NAMALWA (cell line): ENCODE measurements at places on chromosomes 7 and 10.

GRCh38 chr7:106294334-106294733 is 9.6 kb upstream of the NAMPT start:
- DNase-seq = peak; percentile 38

GRCh38 chr7:66913118-66914037 is 7.6 kb upstream of the TMEM248 start:
- no peak for DNase-seq

DNA sequence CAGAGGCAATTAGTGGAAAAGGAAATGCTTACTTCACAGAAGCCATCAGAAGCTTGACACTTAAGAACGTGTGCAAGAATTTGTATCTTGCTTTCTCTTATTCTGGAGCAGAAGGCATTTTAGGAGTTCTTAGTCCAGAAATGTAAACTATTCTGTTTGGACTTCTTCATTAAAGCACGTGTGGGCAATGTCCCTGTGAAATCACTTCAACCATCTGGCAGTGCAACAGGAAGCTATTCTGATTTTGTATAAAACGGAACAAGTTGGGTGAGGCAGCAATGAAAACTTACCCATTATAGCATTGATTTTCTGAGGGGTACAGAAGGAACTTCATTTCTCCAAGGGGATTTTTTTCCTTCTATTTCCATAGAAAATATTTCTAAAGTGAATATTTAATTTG is 21.3 kb upstream of the ARHGAP21 start:
- no peak for DNase-seq

GRCh38 chr7:40165216-40165615 is 30.4 kb downstream of the SUGCT start:
- DNase-seq = no peak

GRCh38 chr10:34231441-34232180 is 583.5 kb downstream of the PARD3 start:
- no peak for DNase-seq

- DNase-seq = no peak
Measured at GRCh38 chr10:131732631-131733127, 168.1 kb upstream of the PPP2R2D start.

DNA sequence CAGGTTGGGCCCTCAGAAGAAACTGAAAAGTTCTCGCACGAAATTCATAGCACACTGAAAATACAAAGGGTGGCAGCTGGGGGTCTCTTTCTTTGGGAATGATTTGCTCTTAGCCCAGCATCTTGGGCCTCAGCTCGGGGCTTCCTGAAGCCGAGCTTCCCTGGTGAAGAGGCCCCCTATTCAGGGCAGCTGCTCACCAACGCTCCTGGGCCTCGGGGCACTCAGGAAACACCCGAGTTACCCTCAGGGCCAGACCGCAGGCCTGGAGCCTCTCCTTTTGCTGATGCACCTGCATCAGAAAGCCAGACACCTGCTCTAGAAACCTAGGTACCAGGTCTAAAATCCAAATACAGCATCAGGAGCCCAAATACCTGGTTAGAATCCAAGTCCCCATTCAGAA is 85.5 kb downstream of the PTPRE start:
- DNase-seq = no peak

DNA sequence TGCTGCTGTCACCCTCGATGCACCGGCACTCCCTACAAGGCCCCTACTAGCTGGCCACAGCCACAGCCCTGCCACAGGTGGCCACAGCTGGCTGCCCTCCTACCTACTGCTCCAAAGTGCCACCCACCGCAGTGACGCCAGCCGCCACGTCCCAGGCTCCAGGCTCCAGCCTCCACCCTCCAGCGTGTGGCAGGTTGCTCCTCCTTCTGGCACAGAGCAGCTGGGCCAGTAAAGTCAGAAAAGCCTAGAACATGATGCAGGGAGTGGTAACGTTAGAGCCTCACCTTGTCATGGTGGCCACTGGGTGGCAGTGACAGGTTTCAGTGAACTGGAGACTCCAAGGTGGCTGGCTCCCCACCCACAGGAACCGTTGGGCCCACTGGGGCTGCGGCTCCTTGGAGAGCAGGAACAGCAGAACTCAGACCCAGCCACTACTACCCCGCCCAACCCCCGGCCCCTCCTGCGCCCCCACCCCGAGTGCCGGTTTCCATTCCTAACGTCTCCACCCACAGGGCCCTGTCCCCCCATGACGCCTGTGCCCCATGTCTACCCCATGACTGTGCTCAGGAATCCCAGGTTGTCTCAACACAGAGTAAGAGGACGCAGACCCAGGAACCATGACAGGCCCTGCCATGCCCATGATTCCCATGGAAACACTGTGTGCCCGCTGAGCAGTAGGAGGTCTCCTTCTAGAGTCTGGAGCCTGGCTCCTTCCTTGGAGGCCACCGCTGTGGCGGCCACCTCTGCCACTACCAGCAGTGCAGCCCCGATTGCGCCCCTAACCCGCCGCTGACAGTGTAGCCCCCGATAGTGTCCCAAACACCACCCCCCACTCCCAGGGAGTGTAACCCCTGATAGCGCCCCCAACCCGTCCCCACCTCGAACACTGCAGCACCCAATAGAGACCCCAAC is 52.3 kb upstream of the ZNF33B start:
- DNase-seq = peak; percentile 5

GRCh38 chr10:98377001-98377400 is 38.0 kb downstream of the PYROXD2 start:
- DNase-seq = no peak

GRCh38 chr7:4079956-4080355 is 602.1 kb upstream of the FOXK1 start:
- no peak for DNase-seq

- no peak for DNase-seq
Measured at GRCh38 chr7:114931656-114932011, 9.7 kb downstream of the MDFIC start.

DNA sequence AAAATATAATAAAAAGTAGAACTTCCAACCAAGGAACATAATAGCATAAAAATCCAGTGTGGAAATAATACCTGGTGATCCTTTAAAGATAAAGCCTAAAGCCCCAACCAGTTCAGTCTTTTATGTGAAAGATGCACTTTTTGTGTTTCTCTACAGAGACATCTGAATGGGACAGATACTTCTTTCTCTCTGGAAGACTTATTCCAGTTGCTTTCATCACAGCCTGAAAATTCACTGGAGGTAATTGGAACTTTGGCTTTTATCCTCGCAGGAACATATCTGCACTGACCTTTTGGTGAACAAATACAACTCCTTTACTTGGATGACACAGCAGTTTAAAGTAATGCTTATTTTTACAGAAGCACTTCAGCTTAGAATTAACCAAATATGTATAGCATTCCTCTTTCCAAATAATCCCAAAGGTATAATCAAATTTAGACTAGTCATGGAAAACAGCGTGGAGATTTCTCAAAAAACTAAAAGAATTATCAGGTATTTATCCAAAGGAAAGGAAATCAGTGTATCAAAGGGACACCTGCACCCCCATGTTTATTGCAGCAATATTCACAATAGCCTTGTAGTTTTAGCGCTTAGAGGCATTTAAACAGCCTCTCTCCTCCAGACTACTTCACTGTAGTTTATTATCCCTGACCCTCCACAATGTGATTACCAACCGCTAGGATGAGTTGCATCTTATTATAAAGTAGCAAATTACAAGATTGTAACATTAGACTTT is 16.8 kb downstream of the HNRNPA2B1 start:
- DNase-seq = peak; percentile 58

- no peak for DNase-seq
Measured at GRCh38 chr10:109374215-109374614, 549.1 kb downstream of the XPNPEP1 start.

DNA sequence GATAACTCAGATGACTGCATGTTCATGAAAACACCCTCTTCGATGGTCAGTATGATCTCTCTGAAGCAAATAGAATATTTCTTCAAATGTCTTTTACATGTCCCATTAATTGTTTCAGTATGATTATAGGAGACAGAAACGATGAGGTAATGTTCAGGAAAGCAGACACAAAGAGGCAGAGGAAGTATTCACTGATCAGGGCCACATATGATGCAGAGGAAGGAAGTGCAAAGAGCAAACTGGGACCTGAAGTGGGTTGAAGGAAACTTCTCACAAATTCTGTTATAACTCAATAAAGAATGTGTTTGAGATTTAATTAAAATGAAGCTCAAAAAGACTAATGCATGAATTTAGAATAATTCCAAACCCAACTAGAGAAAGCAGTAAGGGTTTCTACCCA is 70.5 kb downstream of the TES start:
- no peak for DNase-seq

- no peak for DNase-seq
Measured at GRCh38 chr10:70132098-70133029, at the start of gene AIFM2. AIFM2 (minus strand) TSS chr10:70132825; CDS start chr10:70124084, 8,741 bp downstream.

DNA sequence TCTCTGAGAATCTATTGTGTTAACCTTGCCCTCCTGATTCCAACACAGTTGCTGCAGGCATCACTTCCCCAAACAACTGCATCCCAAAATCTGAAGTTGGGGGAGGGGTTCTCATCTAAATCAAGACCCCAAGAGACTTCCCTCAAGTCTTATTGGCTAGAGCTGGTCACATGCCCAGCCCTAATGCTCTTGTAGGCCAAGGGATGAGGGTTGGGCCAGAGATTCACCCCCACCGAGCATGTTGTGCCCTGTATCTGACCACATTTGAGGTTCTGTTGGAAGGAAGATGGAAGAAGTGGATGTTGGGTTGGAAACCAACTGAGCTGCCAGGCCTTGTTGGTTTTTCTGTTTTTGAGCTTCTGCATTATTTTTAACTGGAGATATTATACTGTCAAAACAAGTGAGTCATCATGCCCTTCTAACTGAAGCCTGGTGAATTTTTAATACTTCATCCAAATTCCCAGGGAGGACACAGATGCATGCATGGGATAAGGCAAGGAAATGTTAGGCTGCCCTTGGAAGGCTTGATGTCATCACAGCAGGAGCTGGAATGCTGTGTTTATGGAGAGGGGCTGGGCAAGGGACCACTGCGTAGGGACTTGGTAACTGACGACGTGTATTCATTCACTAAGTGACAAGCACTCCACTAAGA is 68.6 kb upstream of the CACUL1 start:
- DNase-seq = no peak

DNA sequence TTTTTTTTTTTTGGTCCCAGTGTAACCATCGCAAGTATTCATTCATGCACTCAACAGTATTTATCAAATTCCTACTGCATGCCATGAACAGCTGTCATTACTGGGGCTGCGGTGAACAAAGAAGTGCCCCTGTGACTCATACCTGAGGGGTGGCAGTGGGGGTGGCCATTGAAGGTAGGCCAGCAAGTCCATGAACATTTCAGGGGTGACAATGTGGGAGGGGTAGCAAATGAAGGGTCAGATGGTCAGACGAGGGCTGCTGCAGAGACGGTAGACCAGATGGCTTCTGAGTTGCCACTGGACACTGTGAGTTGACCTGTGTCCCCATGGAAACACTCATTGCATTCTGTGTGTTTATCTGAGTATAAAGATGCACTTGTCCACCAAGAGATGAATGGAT is 92.5 kb upstream of the PITRM1 start:
- no peak for DNase-seq

- peak; percentile 46 for DNase-seq
Measured at GRCh38 chr7:106143711-106144337, 31.7 kb upstream of the SYPL1 start.

- DNase-seq = no peak
Measured at GRCh38 chr7:84138411-84138810, 56.2 kb downstream of the SEMA3A start.

GRCh38 chr10:75772153-75772887 is 340.9 kb downstream of the LRMDA start:
- peak; percentile 5 for DNase-seq

DNA sequence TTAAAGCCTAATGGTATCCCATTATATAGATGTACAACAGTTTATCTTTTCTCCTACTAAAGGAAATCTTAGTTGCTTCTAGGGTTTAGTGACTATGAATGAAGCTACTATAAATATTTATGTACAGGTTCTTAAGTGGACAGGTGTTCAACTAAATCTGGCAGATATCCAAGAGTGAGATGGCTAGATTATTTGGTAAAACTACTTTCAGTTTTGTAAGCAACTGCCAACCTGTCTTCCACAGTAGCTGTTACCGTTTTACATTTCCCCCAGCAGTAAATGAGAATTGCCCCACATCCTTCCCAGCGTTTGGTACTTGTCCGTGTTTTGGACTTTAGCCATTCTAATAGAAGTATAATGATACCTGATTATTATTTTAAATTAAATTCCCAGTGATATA is 144.9 kb upstream of the MAGI2 start:
- no peak for DNase-seq

- no peak for DNase-seq
Measured at GRCh38 chr10:86139066-86139657, 227.4 kb downstream of the GRID1 start.

- no peak for DNase-seq
Measured at GRCh38 chr7:94429153-94429552, 34.5 kb downstream of the COL1A2 start.

- DNase-seq = no peak
Measured at GRCh38 chr10:49740346-49741107, 21.6 kb downstream of the OGDHL start.

DNA sequence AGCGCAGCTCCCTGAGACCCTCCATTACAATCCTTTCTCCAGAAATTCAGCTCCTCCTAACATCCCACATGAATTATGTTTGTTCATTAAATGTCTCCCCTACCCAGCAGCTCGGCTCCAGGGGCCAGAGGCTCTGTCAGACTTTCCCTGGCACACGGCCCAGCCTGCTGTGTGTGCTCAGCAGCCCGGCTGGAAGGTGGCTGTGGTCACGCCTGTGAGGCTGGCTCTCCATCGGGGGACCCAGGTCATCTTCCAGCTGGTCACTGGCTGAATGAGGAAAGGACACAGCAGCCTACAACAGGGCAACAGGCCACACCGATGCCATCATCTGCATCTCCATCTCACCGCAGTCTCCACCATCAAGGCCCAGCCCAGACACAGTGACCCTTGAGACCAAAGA is 219.8 kb downstream of the MAD1L1 start:
- DNase-seq = no peak

DNA sequence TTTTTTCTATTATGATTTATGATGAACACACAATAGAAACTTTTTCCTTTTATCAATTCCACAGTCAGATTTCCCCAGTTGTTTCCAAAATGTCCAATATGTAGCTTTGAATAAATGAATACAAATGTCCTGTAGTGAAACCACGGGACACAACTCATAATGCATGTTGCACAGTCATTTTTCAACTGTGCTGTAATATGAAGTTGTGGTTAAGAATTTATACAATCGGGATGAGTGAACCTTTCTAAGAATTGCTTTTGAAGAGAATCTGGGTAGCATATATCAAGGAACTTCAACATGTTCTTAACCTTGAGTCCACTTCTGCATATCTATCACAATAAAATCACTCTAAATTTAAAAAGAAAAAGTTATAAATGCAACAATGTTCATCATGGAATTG is 14.6 kb upstream of the ST7 start:
- no peak for DNase-seq

DNA sequence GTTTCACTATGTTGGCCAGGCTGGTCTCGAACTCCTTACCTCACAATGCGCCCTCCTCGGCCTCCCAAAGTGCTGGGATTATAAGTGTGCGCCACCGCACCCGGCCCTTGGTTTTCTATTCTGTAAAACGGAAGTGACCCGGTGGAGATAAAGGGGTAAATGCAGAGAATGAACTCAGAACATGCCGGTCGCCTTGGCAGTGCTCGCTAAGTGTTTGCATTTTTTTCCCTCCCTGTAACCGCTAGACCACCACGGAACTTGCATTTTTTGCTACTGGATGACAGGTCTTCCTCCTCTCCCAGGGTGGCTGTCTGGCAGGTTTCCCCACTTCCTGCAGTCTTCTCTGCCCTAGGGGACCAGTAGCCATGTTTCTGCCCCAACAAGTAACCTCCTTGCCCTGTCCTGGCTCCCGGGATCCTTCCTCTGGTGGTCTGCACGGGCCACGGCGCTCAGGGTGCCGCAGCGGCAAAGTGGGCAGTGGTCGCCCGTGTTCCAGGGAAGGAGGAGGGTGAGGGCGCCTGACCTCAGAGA is 18.8 kb upstream of the GNA12 start:
- no peak for DNase-seq

GRCh38 chr7:139696552-139696951 is 81.2 kb downstream of the HIPK2 start:
- peak; percentile 26 for DNase-seq
